ENCODE measurements at places on chromosomes 3 and 15.
A peak's percentile ranks its signal among the peaks of the same experiment; 100 is the strongest.

GRCh38 chr3:10437272-10437994 is 68.0 kb downstream of the ATP2B2 start:
- DNase-seq = no peak

- no peak for DNase-seq
Measured at GRCh38 chr3:4709341-4709740, 216.2 kb downstream of the ITPR1 start.

DNA sequence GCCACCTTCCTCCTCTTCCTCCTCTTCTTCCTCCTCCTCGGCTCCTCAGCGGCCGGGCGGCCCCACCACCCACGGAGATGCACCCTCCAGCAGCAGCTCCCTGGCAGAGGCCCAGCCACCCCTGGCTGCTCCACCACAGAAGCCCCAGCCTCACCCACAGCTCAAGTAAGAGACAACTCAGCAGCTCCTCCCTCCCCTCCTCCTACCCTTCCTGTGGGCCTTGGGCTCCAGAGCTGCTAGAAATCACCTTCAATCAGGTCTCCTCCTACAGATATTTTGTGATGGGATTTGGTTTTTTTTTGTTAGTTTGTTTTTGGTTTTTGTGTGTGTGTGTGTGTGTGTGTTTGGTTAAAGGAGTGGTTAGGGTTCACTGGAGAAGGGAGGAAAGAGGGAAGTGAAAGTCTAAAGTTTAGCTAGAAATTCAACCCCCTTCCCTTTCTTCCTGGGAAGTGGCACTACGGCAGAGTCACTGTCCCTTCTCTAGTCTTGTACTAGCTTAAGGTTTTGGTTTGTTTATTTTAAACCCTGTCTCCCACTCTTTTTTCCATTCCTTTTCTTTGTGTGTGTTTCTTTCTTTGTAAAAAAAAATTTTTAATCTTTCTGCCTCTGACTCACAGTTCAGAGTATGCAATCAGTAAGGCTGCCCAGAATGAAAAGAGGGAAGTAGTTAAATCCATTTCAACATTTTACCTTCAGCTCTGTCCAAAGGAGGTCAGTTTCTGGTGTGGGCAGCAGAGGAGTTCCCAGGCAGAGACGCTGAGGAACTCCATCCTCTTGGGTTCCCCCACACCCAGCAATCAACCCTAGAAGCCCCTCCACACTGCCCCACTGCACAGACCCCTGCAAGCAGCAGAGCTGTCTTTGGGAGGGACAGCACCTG is 29.0 kb upstream of the TIMP4 start:
- peak; percentile 74 for DNase-seq

DNA sequence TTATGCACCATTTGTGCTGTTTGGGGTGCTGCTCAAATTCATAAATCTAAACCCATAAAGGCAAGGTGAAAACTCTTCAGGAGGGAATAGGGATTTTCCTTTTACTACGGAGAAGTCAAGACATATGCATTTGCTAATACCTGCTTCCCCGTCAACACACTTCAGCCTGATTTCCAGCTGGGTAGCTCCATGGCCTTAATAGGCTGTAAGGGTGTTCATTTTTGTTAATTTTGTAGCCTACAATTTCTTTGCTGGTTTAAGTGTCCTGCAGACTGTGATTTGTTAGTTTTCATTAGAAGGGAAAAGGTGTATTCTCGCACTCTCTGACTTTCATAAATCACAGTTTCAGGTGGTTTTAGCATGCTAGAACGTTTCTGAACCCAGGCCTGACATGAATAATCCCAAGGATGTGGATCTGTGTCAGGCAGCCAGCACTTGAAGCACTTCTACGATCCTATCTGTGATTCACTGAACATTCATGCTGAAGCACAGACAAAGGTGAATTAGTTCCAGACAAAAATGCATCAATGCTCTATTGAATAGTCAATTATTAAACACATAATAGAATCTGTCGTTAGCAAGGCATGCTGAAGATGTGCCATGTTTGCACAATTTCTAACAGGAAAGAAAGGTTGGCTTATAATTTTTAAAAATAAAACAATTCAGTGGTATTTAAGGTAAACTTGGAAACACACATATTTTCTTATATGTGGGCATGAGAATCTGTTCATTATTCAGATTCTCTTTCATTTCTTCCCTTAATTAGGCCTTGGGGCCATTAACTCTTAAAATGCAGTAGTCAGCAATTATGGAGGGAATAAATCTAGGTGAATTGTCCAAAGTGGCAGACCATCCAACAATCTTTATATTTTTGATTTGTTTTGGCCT is 17.9 kb upstream of the NMNAT3 start:
- no peak for DNase-seq

DNA sequence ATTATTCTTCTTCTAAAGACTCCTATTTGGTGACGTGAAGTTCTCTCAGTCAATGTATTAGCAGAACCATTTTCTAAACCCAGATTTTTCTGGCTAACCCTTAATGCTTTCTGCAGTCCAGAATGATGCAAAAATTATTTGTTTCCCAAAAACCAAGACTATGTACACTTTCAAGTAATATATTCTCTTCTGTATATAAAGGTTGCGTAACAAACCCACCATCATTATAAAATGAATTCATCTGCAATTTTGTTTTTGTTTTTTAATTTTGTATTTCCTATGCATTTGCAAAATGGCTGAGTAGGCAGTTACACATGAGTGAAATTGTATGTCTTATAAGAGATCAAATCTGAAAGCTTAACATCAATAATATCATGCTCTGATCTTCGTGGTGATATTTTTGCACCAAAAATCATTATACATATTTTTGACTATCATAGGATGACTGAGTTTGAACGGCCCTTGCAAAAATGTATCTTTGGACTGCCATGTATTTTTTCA is 593.6 kb downstream of the ZIC1 start:
- DNase-seq = no peak

DNA sequence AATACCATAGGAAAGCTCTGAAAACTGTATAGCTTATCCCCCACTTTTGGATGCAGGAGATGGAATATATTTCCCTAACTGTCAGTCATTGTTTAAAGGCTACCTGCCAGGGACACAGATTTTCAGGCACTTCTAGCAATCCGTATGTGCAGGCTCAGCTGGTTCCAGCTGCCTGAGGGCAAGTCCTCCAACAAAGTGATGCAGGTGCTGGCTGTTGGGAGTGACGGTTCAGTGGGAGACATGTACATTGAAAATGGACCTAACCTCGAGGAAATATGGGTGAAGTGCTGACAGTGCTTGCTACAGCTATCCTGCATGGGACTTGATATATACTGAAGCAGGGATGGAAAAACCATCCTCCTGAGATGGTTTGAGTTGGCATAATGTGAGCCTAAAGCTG is 153.1 kb upstream of the GAP43 start:
- no peak for DNase-seq

DNA sequence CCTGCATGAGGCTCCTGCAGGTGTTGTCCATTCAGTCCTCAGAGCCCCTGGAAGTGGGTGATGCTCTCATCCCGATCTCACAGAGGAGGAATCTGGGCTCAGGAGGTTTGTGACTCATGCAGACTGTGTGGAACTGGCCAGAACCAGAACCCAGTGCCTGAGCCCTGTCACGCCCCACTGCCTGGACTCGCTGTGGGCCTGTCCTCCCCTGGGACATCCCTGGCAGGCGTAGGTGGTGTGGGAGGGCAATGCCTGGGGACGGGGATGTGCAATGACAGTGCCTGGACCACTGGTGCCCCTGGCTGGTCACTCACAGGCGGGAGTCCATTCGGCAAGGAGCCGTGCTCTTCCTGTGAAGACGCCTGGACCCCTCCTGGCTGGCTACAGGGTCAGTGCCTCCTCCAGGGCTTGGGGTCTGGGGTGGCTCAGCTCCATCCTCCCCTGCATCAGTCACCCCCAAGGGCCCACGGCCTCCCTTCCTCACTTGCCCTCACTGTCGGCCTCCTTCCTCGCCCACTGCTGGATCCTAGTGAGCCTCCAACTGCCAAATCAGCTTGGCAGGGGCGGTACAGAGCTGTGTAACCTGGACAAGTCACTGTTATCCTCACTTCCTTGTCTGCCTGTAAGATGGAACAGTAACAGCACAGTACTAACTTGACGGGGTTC is 14.9 kb downstream of the PSTPIP1 start:
- DNase-seq = no peak

DNA sequence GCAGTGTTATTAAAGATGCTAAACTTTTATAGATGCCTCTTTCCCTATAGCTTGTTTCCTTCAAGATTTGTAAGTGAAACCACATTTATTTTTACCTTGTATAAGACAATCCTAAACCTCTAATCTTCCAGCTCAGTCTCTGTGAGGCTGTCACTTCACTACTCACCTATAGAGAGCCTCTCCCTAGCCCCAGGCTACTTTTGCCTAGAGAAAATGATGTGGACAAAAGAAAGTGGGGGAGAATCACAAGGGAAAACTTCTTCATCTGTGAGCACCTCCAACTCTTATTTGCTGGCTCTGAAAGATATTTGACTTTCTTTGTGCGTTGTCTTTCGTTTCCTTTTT is 74.9 kb upstream of the SCN5A start:
- no peak for DNase-seq

- DNase-seq = no peak
Measured at GRCh38 chr15:50064673-50065072, 54.4 kb downstream of the ATP8B4 start.

DNA sequence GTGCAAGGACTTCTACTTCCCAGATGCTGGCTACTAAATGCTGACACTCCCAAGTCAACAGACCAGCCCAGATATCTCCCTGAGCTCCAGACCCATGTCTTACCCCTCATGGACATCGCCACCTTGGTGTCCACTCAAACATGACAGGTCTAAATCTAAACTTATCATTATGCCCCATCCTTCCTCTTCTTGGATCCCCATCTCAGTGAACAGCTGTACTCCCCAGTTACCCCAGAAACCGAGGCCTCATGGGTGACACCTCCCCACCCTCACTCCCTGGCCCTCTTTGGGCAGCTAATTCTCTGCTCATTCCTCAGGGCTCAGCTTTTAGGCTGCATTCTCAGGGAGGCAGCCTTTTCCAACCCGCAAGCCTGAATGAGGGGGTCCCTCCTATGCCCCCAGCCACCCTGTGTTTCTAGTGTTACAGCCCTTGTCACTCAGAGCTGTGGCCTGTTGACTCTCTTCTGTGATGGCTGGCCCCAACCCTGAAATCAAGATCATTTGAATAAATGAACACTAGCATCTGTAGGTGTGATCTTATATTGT is 5.4 kb downstream of the EHD4 start:
- DNase-seq = no peak

GRCh38 chr15:39543651-39544050 is 37.2 kb upstream of the THBS1 start:
- no peak for DNase-seq

DNA sequence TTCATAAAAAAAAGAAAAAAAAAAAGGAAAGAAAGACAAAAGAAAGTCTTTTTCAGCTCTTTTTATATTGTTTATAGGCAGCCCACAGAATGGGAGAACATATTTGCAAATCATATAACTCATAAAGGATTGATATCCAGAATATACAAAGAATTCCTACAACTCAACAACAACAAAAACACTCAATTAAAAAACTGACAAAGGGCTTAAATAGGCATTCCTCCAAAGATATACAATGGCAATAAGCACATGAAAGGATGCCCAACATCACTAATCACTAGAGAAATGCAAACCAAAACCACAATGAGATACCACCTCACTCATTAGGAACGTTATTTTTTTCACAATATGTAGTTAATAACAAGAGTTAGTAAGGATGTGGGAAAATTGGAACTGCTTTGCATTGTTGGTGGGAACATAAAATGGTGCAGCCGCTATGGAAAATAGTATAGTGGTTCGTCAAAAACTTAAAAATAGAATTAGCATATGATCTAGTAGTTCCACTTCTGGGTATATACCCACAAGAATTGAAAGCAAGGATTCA is 54.2 kb upstream of the CMTM8 start:
- no peak for DNase-seq

- DNase-seq = no peak
Measured at GRCh38 chr15:63970621-63971426, 75.5 kb downstream of the DAPK2 start.

DNA sequence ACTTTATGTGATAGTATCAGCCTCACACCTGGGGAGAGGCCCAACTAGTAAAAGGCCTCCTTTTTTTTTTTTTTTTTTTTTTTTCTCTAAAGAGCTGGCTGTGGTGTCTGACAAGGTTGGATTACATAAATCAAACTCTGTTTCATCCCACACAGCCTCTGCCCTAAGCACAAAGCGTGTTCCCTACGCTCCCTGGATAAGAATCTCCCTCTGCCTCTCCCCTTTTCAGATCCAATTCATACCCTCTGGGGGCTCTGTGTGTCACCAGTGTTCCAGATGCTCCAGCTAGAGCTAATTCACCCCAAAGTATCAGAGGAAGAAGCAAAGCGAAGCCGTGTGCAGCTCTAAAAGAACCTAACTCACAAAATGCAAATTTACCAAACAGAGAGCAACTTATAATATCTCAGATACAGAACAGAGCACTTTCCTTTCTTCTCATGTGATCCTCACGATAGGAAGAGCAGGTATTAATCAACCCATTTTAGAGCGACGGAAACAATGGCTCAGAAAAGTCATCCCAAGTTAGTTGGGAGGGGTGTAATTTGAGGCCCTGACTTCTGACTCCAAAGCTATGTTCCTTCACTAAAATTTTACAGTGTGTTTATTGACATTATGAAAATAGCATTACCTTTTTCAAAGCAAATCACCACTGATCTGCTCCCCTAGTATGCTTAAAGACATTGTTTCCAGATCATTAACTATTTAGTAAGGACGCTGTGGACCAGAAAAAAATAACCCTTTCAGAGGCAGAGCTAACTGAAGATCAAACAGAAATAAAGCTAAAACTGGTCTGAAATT is 12.4 kb downstream of the BMF start:
- DNase-seq = no peak

GRCh38 chr3:180329187-180329586 is 272.8 kb upstream of the TTC14 start:
- no peak for DNase-seq

GRCh38 chr3:110846971-110847370 is 224.6 kb upstream of the NECTIN3 start:
- DNase-seq = no peak

DNA sequence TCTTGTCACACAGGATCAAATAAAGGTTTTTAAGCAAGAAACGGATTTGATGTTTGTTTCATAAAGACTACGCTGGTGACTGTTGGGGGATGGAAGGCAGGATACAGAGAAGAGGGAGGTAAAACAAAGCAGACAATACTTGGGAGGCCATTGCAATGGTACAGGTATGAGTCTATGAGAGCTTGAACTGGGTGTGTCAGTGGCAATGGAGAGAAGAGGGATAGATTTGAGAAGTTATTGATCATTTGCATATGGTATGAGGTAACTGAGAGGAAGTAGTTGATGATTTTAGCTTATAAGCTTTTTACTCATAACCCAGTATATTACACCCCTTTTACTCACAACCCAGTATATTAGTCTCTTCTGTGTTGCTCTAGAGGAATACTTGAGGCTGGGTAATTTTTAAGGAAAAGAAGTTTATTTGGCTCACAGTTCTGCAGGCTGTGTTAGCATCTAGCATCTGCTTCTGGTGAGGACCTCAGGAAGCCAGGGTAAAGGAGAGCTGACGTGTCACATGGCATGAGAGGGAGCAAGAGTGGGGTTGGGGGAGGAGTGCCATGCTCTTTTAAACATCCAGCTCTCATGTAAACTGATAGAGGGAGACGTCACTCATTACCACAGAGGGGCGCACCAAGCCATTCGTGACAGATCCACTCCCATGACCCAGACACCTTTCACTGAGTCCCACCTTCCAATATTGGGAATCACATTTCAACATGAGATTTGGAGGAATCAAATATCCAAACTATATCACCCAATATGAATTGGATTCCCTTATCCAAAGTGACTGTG is 153.9 kb downstream of the VPS8 start:
- no peak for DNase-seq

GRCh38 chr3:15497964-15498363 is 23.5 kb downstream of the COLQ start:
- DNase-seq = no peak

GRCh38 chr3:156675830-156676767 is 1.7 kb downstream of the TIPARP start:
- no peak for DNase-seq
